ENCODE measurements at places on chromosomes 6 and 20.

- no peak for DNase-seq
These were observed 399.7 kb upstream of the ADGRB3 start for GRCh38 chr6:68235326-68235784.

DNA sequence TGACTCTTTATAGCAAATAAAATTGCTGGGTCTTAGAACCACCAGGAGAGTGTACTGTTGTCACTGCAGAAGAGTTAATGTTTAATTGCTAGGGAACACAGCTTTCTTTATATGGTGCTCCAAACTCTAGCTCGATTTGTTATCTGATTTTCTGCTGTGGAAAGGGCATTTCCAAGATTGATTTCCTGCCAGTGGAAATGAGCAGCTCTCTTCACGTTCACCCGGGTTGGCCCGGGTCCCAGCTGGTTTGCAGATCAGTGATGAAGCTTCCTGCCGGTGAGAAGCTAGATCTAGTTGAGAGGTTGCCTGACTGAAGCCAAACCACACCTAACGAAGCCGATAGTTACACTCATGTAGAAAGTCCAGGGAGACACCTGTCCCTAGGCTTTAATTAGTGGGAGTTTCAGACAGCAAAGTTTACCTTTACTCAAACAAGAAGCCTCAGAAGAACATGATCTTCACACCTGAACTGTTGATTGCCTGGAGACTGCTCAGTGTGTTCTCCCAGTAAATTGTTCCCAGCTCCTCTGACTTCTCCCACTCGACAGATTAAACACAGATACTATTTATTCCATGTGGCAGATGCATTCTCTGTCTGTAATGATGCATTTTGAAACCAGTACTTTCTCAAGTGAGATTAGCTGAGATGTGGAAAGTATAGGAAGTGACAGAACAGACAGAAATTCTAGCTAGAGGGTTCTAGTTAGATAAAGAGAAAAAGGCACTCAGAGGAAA lies 27.8 kb downstream of the PAQR8 start:
- DNase-seq: peak; percentile 32

GRCh38 chr6:25995507-25995906 lies 32.9 kb downstream of the TRIM38 start:
- no peak for DNase-seq

GRCh38 chr20:49567421-49568277 lies at the start of gene PTGIS:
PTGIS (minus strand) TSS chr20:49568137; CDS start chr20:49568116, 21 bp downstream.
- DNase-seq: no peak

DNA sequence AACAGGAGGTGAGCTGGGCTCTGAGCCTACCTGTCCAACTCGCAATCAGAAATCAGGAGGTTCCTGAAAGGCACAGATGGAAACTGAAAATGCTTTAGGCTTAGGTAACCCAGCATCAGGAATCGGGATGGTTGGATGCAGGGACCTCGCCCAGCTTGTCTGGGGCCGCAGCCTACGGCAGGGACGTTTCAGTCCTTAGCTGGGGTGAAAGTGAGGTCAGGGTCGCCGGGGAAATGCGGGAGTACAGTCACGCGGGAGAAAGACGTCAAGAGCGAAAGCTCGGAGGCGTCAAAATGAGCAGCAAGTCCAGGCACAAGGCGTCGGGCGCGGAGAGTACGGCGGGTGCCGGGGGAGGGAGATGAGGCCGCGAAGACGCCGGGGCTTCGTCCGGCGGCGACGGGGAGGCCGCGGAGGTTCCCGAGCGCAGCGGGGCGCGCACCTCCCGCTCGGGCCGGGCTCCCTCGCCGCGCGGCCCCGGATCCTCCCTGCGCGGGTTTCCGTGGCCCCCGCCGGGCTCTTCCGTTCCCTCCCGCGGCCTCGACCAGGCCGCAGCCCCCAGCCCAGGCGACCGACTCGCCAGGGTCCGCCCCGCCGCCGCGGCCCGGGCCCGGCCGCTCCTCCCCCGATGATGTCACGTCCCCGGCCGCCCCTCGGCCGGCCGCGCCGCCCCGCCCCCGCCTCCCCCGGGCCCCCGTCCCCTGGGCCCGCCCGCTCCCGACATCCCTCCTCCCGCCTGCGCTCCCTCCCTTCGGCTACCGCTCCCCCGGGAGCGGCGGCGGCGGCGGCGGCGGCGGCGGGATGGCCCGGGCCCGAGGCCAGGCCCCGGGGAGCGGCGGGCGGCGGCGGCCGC lies at the start of gene EBF4:
EBF4 (plus strand) TSS at position 745 of the 850 bp plus-strand sequence. CDS start 866 bp downstream, outside the sequence.
- no peak for DNase-seq
